Activated T-helper 9 cell treated with anti-CD3 and anti-CD28 coated beads, Interleukin-2, amount 50 U/mL, for 16 hours (primary cell): ENCODE measurements at places on chromosomes 4 and X.

DNA sequence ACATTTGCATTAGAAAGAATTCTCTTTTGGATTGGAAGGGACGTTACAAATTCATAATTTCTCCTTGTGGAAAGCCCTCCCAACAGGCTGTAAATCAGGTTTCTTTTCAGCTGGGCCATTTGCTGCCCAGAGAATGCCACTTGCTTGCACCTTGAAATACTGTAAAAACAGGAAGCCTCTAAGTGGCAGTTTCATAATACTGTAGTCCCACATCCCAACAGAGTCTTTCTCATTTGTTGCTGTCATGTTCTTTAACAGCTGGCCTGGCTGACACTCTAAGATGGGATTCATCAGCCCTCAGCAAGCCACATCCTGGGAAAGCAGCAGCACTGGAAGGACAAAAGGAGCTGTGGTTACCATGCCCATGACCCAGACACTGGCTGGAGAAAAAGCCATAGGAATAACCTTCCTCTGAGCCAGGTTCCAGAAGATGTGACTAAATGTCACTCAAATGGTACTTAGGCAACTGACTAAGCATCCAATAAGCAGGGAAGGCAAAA is 221.9 kb upstream of the MBNL3 start:
- no peak for DNase-seq

GRCh38 chrX:149993989-149994388 is 55.7 kb upstream of the EOLA2 start:
- DNase-seq, result no peak

DNA sequence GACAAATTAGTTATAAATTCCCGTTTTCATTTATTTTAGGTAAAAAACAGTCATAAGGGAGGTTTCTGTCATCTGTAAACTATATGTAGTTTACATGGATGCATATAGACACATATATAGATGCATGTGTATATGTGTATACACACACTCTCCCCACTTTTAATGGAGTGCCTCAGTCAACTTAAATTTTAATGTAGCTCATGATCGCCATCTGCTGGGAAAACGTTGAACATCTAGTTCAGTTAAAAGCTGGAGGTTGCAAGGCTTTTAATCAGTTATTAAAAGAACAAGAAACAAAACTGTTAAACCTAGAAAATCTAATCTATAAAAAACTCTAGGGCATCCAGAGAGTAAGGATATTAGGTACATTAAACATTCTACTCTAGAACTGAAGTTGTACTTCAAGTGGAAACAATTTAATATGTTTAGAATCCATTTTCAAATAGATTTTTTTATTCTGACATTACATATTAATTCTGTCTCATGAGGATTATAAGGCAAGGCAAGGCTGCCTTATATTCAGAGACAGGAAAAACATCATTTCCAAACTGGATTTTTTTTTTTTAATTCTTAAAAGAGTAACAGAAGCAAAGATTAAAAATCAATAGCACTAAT is 122.6 kb downstream of the SHISA3 start:
- DNase-seq, result no peak

- DNase-seq, result no peak
These were observed 11.4 kb downstream of the INTS6L start for GRCh38 chrX:135531813-135532212.

DNA sequence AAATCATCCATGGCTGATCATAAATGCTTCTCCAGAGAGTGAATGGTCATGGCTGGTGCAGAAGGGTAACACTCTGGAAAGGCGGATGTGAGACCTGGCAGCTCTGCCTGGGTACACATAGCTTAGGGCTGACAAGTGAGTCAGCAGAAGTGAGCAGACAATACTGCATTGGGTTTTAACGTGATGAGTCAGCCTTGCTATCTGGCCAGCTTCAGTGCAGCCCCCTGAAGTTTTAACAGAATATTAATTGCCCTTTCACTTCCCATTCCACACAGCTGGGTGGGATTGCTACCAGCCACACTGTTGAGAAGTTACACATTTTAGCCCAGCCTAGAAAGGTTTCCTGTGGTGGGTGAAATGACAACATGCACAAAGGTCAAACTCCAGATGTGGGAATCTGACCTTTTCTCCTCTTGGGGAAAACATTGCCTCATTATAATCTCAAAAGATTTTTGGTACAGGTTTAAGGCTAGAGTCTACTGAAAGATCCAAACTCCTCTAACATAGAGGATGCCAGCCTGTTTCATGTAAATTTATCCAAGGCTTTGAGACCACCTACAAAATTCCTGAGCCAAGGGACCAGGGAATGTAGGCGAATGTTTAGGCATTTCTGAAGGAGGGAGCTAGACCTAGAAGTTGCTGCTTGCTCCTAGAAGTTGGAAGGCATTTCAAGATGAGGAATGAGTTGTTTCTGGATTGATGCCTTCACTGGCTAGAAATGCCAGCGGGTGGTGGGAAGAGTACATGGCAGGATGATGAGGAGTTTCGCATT is 230.3 kb upstream of the PGRMC2 start:
- no peak for DNase-seq

GRCh38 chr4:110754716-110755115 is 131.8 kb upstream of the PITX2 start:
- no peak for DNase-seq
